Stimulated activated CD8-positive, alpha-beta memory T cell treated with anti-CD3 and anti-CD28 coated beads, Interleukin-4, amount 100 ng/mL, for 1 hour (primary cell): ENCODE measurements at places on chromosomes 4 and X.

GRCh38 chr4:144685911-144686310 lies 40.0 kb downstream of the HHIP start:
- no peak for DNase-seq

DNA sequence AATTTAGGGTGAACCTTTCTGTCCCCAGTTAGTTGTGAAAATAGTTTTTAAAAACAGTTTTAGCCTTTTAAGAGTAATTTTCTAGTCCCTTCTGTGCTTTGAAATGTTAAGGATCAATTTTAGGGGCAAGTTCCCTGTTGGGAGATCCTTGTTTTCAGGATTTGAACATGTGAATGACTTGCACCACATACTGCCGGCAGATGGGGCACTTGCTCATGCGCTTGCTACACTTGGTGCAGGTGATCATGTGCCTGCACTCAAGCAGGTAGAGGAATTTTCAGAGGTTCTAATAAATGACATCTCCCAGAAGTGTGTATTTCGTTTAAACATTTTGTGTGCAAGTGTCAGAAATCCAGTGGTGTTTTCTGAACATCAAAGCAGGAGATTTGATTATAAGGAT lies 195.9 kb downstream of the CHM start:
- DNase-seq = no peak

- no peak for DNase-seq
Observed at GRCh38 chr4:180028682-180029081, 2214.5 kb upstream of the TENM3 start.

GRCh38 chrX:103782640-103783039 lies 6.0 kb downstream of the PLP1 start:
- no peak for DNase-seq

- DNase-seq = no peak
Observed at GRCh38 chrX:128634754-128635153, 582.6 kb upstream of the ACTRT1 start.

GRCh38 chrX:124440695-124441094 lies 94.3 kb downstream of the SH2D1A start:
- DNase-seq = no peak

DNA sequence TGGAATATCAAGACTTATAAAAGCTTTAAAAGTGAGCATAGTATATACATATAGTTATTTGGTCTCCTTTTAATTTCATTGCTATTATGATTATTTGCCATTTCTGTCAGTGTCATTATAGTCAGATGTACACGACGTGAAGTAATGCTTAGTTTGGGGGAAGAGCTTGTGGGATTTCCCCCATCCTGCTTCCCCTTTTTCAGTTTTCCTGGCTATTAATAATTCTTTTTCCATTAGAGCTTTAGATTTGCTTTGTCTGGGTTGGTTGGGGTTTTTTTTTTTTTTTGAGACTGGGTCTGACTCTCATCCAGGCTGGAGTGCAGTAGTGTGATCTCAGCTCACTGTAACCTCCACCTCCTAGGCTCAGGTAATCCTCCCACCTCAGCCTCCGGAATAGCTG lies 5.4 kb downstream of the ABCE1 start:
- no peak for DNase-seq

DNA sequence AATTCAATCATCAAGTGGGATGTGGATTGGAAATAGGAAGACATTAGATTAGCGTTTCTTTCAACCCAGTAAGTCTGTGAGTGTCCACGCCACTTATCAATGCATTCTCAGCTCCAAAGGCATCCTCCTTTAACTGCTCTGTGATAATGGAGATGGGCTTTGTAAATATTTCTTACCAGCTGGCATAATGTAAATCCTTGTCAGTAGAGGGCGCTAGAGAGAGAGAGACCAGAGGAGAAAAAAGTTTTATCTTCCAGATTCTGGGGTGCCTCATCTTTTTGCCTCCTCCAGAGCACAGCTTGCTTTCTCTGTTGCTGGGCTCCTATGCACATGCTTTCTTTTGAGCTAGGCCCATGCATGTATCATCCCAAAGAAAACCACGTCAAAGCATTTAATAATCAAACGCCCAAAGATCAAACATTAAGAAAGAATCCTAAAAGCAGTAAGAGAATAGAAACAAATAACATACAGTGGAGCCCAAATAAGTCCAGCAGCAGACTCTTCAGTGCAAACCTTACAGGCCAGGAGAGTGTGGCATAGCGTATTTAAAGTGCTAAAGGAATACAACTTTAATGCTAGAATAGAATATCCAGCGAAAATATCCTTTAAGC lies 9.6 kb upstream of the MTMR1 start:
- DNase-seq = no peak

GRCh38 chr4:139557556-139558110 lies 1.6 kb upstream of the SETD7 start:
- no peak for DNase-seq

GRCh38 chr4:147724468-147725201 lies 7.3 kb upstream of the ARHGAP10 start:
- no peak for DNase-seq

- no peak for DNase-seq
Observed at GRCh38 chr4:168269896-168270295, 48.7 kb downstream of the DDX60 start.
